ENCODE measurements at places on chromosomes 4 and X. TPM values are rescaled to one million over a fixed set of nuclear protein-coding genes. Genes with fewer than 3 reads are reported as not detected.

DNA sequence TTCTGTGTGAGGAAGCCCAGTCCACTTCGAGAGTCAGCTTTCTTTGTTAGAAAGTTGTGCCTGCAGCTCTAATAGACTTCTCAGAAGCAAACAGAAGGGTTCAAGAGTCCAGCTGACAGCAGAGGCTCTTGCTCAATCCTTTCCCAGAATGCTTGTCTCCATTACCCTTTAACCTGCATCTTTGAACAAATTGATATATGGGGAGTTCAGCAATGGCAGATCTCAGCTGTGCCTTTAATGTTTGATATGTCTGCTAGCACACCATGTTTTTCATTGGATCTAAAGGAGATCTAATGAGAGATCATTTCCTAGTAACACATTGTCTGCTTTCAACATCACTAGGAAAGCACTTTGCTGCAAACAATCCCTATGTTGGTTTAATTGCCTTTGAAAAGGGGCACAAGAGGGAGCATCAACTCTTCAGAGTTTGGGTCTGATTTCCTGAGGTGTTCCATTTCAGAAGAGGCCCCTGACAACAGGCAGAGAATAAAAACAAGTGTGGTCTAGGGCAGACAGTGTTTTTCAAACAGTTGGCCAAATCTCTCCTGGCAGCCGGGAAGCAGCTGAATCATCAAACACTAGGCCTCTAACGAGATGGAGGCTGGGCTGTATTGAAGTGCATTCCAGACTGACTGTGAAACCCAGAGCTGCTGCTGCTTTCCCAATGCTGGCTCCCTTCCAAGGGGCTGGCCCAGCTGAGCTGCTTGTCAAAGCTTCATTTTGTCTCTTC, 55.5 kb downstream of the LUZP4 start:
- DNase-seq = peak; percentile 90

- DNase-seq = no peak
These were observed 37.1 kb downstream of the ITM2A start for GRCh38 chrX:79330022-79330421.

DNA sequence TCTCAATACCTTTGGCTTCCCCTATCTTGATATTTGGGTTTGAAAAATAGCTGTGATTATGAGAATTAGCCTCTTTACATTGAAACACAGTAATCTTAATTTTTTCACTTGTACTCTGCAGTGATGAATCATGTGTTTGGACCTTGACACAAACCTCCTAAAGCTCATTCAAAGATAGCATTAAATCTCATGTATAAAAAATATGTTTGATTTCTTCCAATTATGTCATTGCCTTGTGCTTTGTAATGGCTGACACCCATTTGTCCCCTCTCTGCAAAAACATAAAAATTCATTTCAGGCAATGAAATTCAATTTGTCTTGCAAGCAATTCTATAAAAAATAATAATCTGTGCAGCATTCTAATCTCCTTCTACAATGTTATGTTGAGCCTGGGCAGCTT, 422.4 kb upstream of the BOD1L1 start:
- no peak for DNase-seq

DNA sequence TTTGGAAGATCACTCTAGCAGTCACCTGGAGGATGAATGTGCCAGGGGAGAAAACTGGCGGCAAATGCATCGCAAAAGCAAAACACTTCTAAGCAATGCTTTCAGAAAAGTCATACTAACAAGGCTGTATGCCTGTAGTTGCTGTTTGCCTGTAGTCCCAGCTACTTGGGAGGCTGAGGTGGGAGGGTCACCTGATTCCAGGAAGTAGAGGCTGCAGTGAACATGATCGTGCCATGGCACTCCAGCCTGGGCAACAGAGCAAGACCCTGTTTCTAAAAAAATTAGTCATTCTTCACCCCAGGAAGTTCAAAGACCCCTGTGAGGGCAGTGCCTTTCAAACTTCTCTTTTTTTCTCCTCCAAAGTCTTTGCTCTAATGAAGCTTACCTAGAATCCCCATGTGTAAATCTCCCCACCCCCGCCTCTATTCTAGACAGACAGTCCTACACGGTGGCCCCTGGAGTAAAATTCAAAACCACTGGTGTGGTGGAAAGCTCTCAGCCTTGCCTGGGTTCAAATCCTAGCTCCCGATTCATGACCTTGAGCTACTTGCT, 5.5 kb downstream of the SOWAHD start:
- no peak for DNase-seq

XK gene
- 1.5 TPM for total RNA-seq

FGF5 gene
- total RNA-seq = not detected

DNA sequence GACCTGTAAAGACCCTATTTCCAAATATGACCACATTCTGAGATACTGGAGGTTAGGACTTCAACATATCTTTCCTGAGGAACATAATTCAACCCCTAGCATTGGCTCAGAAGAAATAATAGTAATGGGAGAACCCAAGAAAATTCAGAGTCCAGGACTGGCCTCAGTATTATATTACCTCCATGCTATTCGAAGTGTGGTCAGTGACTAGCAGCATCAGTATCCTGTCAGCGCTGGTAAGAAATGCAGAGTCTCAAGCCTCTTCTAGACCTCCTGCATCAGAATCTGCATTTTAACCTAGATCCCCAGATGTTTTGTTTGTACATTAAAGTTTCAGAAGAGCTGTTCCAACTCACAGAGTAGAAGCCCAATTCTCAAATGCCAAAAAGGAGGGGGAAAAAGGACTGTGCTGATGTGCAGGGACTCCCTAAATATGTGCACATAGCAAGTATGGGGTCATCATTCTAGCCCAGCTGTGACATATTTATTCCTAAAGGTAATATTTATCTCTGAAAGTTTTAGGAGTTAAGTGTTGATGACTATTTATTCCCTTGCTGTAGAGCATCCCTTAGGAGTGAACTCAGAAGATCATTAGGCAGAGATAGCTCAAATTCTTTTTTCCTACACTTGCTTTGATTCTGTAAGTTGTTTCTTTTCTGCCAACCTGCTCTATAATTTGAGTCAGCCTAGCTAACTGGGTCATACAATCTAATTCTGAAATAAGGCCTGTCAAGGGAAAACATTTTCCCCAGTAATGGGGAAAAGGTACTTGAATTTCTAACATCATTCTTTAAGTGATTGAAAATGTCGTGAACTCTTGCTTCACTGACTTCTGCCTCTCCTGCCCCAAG, 361.9 kb downstream of the ARHGAP24 start:
- no peak for DNase-seq

CXCL13 gene
- total RNA-seq = 52.3 TPM

DNA sequence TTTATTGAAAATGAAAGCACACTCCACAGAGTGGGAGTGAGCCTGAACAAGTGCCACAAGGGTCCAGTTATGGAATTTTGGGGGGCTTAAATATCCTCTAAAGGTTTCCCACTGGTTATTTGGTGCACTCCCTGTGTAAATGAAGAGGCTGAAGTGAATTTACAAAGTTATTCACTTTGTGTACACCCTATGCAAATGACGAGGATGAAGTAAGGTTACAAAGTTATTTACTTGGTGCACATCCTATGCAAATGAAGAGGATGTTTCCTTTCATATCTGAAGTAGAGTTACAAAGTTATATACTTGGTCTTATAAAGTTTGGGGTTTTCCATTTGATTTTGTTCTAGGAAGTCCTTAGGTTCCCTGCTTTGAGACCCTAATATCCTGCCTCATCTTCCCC, 13.1 kb downstream of the NLRP2B start:
- DNase-seq = no peak

DNA sequence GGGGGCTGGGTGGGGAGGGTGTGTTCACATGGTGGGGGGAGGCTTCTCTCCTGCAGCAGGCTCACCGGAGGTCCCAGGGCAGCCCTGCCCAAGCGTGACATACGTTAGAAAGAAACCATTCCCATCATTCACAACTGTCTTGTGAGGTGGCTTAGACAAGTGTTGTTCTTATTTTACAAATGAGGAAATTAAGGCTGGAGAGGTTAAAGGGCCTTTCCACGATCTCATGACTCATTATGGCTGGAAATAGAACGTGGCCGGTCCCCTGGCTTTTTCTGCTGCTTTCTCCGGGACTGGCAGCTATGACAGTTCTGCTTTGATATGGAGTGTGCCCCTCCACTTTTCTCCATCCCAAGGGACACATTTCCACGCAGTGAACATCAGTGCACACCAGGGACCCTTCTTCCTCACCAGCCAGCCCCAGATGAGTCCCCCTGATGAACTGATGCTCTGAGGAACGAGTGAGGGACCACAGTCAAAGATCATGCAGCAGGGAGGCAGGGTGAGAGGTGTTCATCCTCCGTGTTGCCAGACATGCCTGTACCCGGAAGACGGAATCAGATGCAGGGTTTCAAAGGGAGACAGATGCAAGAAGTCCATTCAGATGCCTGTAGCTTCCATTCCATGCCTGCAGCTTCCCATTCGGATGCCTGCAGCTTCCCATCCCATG, 64.0 kb upstream of the ACSL1 start:
- no peak for DNase-seq

DMP1 gene
- total RNA-seq = not detected

GRCh38 chr4:42478946-42479345, 81.7 kb downstream of the SHISA3 start:
- DNase-seq = no peak

DNA sequence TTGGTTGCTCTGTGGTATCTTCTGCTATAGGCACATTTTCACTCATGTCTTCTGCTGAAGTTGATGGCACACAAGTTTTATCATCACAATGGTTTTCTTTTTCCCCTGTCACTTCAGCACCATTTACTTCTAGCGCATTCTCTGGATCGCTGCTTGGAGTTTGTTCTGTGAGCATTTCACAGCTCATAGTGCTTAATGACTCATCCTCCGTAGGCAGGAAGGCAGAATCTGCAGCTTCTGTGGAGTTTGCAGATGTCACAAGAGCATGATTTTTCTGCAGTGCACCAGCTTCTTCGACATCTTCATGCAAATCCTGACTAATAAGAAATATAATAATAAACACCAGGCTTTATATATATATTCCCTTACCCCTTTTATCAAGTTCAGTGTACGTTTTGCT, 83.6 kb downstream of the CHM start:
- no peak for DNase-seq

DNA sequence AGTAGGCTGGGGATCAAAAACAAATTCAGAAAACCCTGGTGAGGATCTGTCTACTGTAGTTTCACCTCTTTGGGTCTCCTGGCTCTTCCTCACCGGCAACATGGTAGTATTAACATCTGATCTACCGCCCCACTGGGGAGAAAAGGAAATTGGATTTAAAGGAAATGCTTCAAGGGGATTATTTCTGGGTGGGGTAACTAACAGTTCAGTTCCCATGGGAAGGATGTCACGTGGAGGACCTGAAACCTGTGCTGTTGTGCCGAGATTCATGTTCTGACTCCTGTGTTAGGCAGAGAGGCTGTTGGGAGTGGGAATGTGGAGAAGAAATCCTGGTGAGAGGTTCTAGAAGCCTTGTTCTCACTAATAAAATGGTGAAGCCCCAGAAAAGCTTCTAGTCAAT, 254.4 kb downstream of the BCOR start:
- no peak for DNase-seq

GRCh38 chr4:112520598-112521122, 4.7 kb upstream of the NEUROG2 start:
- DNase-seq = no peak

DNA sequence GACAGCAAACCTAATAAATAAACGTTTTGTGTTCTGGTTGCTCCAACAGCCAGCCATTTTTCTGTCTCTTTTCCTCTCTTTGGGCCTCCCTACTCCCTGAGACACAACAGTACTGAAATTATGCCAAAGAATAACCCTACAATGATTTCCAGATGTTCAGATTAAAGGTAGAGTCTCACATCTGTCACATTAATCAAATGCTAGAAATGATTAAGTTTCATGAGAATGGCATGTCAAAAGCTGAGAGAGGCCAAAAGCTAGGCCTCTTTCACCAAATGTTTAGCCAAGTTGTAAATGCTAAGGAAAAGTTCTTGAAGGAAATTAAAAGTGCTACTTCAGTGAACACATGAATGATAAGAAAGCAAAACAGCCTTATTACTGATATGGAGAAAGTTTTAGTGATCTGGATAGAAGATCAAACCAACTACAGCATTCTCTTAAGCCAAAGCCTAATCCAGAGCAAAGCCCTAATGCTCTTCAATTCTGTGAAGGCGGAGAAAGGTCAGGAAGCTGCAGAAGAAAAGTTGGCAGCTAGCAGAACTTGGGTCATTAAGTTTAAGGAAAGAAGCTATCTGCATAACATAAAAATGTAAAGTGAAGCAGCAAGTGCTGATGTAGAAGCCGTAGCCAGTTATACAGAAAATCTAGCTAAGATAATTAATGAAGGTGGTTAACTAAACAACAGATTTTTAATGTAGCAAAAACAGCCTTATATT, 182.1 kb upstream of the NUDT6 start:
- no peak for DNase-seq

- no peak for DNase-seq
These were observed 24.3 kb downstream of the PSAPL1 start for GRCh38 chr4:7410446-7410845.

VCX2 gene
- total RNA-seq = not detected

- DNase-seq = no peak
These were observed 27.2 kb downstream of the EPGN start for GRCh38 chr4:74335341-74336021.

GABRQ gene
- not detected for total RNA-seq

RAB40A gene
- total RNA-seq = 0.25 TPM

DNA sequence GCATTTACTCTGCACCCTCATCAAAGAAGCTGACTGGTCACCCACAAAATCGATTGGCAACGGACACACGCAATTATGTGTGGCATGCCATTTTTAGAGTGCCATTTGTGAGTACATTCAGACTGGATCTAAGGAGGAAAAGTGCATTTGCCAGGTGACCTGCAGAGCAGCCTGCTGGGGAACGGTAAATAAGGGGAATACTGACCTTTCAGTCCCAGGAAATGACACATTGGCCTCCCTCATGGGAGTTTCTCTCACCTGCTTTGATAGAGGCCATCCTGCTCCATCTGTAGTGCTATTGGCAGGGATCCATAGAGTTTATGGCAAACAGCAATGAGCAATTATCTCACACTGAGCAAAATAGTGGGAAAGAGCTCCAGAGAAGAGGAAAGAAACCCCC, 127.8 kb downstream of the DDX53 start:
- no peak for DNase-seq

- DNase-seq = peak; percentile 84
These were observed at the start of gene PUDP for GRCh38 chrX:7147978-7148854. PUDP (minus strand) TSS chrX:7148153; CDS start chrX:7148113, 40 bp downstream.

- no peak for DNase-seq
These were observed 158.7 kb downstream of the ZNF674 start for GRCh38 chrX:46386511-46386910.

- no peak for DNase-seq
These were observed 706.1 kb upstream of the EPHA5 start for GRCh38 chr4:66376396-66376795.

All from left lobe of liver (tissue), 2 donors.